ENCODE measurements at places on chromosomes 16 and 17. TPM values are rescaled to one million over a fixed set of nuclear protein-coding genes. Genes with fewer than 3 reads are reported as not detected.

The ATP5PD gene
- total RNA-seq, result 565 TPM

The TNFRSF13B gene
- not detected for total RNA-seq

The TBX4 gene
- 0.86 TPM for total RNA-seq

The MYH8 gene
- total RNA-seq, result not detected

The NOMO2 gene
- 217 TPM for total RNA-seq

- no peaks in the 10 kb centered on the region for H3K36me3 ChIP-seq
- H3K27me3 ChIP-seq, result no peaks in the 10 kb centered on the region
- no peak for DNase-seq
- H3K4me3 ChIP-seq, result no peak overlapping the region
- no peak overlapping the region for H3K27ac ChIP-seq
Observed at GRCh38 chr16:63876103-63876502, 1245.8 kb downstream of the CDH11 start.

- peak overlapping the region; percentile 68 for H3K27ac ChIP-seq
- H3K27me3 ChIP-seq, result no peaks in the 10 kb centered on the region
- H3K4me1 ChIP-seq, result peaks cover 73% of the 10 kb centered on the region
- H3K36me3 ChIP-seq, result no peaks in the 10 kb centered on the region
Observed at GRCh38 chr17:42389135-42389417, 834 bp upstream of the STAT3 start.

- H3K4me1 ChIP-seq, result peaks cover 94% of the 10 kb centered on the region
- no peaks in the 10 kb centered on the region for H3K36me3 ChIP-seq
- H3K4me3 ChIP-seq, result peak overlapping the region; percentile 39
- H3K27me3 ChIP-seq, result no peaks in the 10 kb centered on the region
- DNase-seq, result peak; percentile 15
Observed at GRCh38 chr17:57369509-57369945, 113.2 kb downstream of the MSI2 start.

DNA sequence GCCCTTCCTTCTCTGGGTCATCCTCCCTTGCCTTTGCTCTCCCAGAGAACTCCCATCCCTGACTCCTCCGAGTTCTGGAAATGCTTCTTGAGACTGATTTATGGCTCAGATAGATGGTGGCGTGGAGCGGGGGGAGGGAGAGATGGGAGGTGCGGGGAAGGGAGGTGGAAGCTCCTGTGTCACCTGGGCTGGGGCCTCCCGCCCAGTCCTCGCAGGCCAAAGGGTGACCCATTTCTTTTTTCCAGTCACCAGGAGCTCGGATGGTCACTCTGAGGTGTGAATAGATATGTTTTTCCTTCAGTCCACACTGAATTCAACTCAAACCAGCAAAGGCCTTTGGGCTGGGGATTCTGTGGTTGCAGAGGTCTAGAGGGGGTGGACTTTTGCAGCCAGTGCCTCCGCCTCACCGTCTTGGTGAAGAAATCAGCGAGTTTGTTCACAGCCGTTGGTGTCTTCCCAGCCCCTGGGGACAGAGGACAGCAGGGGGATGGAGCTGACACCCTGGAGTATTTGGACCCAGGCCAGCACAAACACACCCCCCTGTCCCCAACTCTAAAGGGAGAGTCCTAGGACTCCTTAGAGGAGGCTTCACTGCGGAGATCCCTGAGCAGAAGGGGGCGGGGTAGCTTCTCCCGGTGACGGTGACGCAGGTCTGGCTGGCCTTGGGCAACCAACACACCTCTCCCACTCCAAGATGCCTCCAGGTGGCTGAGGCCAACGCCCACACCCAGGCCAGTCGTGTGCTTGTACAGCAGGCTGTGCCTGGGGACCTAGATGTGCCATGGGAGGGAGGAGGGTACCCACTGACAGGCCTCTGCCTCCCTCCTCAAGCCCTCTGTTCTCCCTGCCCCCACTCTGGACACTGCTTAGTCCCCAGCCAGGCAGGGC, 80.6 kb downstream of the AMFR start:
- H3K27ac ChIP-seq, result no peak overlapping the region
- H3K27me3 ChIP-seq, result peaks cover 54% of the 10 kb centered on the region
- peak overlapping the region; percentile 51 for H3K4me3 ChIP-seq

GRCh38 chr16:81928975-81929374, 82.3 kb downstream of the SDR42E1 start:
- H3K27me3 ChIP-seq, result peaks cover 36% of the 10 kb centered on the region
- H3K27ac ChIP-seq, result no peak overlapping the region
- no peaks in the 10 kb centered on the region for H3K4me1 ChIP-seq
- no peak overlapping the region for H3K4me3 ChIP-seq
- no peaks in the 10 kb centered on the region for H3K36me3 ChIP-seq

GRCh38 chr17:56099649-56100048, 53.6 kb upstream of the ANKFN1 start:
- no peak overlapping the region for H3K4me3 ChIP-seq
- H3K36me3 ChIP-seq, result no peaks in the 10 kb centered on the region
- H3K4me1 ChIP-seq, result no peaks in the 10 kb centered on the region

- H3K27ac ChIP-seq, result peak overlapping the region; percentile 17
- peaks cover 65% of the 10 kb centered on the region for H3K4me1 ChIP-seq
- DNase-seq, result no peak
Observed at GRCh38 chr16:29676989-29677785, 1.8 kb upstream of the QPRT start.

DNA sequence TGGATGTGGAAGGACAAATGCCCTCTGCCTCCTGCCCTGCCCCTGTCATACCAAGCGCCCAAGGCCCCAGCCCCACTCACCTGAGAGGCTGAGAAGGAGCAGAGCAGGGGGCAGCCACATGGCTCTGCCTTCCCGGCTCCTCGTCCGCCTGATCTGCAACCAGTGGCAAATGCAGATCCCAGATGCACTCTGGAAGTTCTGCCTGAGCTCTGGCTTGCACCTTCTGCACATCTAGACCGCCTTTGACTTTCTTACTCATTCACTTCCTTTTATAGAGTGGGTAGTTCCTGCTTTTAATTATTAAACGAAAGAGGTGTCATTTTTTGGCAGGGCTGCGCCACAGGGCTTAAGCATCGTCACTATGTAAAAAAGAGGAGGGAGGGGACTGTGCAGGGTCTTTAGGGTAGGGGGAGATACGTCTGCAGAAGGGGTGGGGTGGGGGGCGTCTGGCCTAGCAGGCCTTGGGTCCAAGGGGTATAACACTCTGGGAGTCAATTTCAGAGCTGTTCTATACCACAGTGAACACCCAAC, at the start of gene CD300LB:
CD300LB (minus strand) TSS at position 245 of the 531 bp plus-strand sequence; CDS start at position 120, 125 bp downstream.
- no peaks in the 10 kb centered on the region for H3K4me1 ChIP-seq
- no peaks in the 10 kb centered on the region for H3K36me3 ChIP-seq
- DNase-seq, result no peak
- peaks cover 3% of the 10 kb centered on the region for H3K27me3 ChIP-seq
- no peak within 1 kb of the TSS for H3K4me3 ChIP-seq

DNA sequence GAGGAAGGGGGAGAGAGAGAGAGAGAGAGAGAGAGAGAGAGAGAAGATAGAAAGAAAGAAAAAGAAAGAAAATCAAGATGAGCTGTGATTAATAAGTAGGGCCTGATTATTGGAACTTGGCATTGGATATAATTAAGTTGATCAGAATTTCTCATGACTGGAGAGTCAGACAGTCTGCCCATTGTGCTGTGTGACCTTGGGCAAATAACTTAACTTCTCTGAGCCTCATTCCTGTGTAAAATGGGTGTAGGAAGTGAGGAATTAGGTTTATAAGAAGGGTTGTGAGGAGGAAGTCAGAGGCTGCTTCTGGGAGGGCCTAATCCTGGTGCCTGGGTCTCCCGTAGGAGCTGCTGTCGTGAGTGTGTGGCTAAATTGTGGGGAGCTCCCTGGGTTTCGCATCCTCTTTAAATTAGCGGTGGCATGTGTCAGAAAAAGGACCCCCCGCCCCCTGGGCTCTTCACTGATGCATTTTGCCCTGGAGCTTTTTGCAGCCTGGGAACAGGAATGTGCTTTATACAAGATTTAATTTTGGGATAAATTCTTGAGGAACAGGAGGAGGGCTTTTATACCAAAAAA, 76.0 kb downstream of the CMIP start:
- peaks cover 17% of the 10 kb centered on the region for H3K36me3 ChIP-seq
- H3K27ac ChIP-seq, result no peak overlapping the region
- H3K4me3 ChIP-seq, result no peak overlapping the region
- peaks cover 43% of the 10 kb centered on the region for H3K4me1 ChIP-seq
- no peak for DNase-seq
- H3K27me3 ChIP-seq, result no peaks in the 10 kb centered on the region

GRCh38 chr16:56932721-56933619, 1.0 kb downstream of the HERPUD1 start:
- peaks cover 55% of the 10 kb centered on the region for H3K4me1 ChIP-seq
- peak; percentile 94 for DNase-seq
- peak overlapping the region; percentile 80 for H3K27ac ChIP-seq
- H3K4me3 ChIP-seq, result peak overlapping the region; percentile 93

DNA sequence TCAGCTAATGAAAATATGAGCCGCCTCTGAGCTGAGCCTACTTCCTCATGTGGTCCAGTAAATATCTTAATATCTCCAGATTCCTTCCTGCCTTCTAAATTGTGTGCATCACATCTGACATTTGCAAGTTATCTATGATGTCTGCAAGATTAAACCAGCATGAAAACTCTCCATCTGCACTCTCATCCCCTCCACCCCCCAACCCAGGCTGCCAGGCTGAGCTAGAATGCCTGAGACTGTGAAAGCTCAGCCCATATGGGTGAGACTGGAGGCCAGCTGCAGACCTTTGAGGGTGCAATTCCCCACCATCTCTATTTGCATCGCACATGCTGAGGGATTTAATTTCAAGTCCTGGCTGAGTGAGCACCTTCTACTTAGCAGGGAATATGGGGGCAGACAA, 82.8 kb downstream of the ASIC2 start:
- no peak overlapping the region for H3K4me3 ChIP-seq
- no peak overlapping the region for H3K27ac ChIP-seq
- no peaks in the 10 kb centered on the region for H3K4me1 ChIP-seq
- no peak for DNase-seq

DNA sequence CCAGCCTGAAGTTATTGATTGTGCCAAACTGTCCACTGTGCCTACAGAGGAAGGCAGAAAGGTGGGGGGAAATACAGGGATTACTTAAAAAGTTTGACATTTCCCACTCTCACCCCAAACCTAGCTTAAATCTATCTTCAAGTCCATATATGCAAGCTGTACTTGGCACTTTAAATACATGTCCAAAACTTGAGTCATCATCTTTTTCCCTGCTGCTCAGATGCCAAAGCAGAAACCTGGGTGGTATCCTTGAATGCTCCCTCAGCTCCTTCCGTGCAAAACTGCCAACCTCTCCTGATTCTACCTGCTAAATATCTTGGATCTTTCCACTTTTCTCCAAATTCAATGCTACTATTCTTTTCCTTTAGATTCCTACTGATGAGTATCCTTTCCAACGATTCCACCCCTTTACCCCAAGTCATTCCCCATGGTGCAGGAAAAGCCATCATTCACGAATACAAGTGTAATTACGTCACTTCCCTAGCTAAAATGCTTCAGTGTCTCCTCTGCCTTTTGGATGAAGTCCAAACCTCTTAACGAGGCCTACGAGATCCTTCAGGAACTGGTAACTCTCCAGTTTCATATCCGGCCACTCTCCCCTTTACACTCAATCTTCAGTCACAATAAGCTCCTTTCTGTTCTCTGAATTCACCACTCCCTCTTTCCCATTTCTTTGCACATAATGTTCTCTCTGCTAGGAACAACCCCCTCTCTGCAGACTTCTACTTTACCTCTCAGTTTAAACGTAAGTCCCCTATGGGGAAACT, 9.3 kb downstream of the BECN1 start:
- no peaks in the 10 kb centered on the region for H3K27me3 ChIP-seq
- H3K4me1 ChIP-seq, result no peaks in the 10 kb centered on the region
- H3K36me3 ChIP-seq, result peaks cover 71% of the 10 kb centered on the region
- DNase-seq, result no peak

GRCh38 chr17:80817861-80818260, 173.8 kb upstream of the CHMP6 start:
- no peak for DNase-seq
- peaks cover 8% of the 10 kb centered on the region for H3K4me1 ChIP-seq
- H3K27ac ChIP-seq, result no peak overlapping the region
- no peaks in the 10 kb centered on the region for H3K27me3 ChIP-seq
- no peak overlapping the region for H3K4me3 ChIP-seq

GRCh38 chr16:15636392-15636873, 6.5 kb downstream of the MARF1 start:
- DNase-seq, result no peak
- H3K27me3 ChIP-seq, result no peaks in the 10 kb centered on the region
- no peak overlapping the region for H3K4me3 ChIP-seq

- no peak overlapping the region for H3K4me3 ChIP-seq
- H3K4me1 ChIP-seq, result no peaks in the 10 kb centered on the region
- peaks cover 82% of the 10 kb centered on the region for H3K27me3 ChIP-seq
- H3K36me3 ChIP-seq, result no peaks in the 10 kb centered on the region
- H3K27ac ChIP-seq, result no peak overlapping the region
Observed at GRCh38 chr16:87618216-87618615, 15.9 kb downstream of the JPH3 start.

DNA sequence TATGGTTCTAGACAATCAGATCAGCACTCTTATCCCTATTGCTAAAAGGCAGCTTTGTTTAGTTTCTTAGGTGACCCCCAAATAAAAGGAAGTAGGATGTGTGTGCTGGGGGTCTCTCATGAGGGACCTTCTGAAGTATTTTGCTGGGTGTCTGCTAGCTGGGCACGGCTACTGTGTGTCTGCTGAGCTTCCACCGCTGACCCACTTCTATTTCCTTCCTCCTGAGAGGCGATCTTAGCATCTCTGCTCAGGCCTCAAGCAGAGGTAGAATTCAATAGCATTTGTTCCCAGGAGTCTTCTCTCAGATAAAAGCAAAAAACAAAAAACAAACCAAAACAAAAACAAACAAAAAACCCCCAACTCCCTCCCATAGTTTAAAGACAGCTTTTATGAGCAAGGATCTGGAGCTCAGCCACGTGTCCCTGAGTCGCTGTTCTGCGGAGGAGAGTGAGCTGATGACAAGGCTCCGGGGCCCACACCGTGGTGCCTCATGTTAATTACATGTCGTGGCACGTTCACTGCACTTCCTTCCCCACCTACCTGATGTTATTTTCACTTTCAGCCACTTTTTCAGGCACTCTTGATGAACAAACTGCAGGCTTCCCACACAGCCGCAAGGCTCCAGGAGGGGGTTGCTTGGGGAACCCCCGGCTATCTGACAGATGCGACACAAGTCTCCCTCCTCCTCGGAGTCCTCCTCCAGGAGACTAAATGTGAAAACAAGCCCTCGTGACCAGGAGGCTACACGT, 83.5 kb downstream of the MARCHF10 start:
- peaks cover 25% of the 10 kb centered on the region for H3K27me3 ChIP-seq
- no peak overlapping the region for H3K27ac ChIP-seq
- H3K36me3 ChIP-seq, result no peaks in the 10 kb centered on the region
- H3K4me1 ChIP-seq, result 0 out of 2 replicates have a peak, but pooled peaks cover 6% of the 10 kb centered on the region
- no peak overlapping the region for H3K4me3 ChIP-seq

DNA sequence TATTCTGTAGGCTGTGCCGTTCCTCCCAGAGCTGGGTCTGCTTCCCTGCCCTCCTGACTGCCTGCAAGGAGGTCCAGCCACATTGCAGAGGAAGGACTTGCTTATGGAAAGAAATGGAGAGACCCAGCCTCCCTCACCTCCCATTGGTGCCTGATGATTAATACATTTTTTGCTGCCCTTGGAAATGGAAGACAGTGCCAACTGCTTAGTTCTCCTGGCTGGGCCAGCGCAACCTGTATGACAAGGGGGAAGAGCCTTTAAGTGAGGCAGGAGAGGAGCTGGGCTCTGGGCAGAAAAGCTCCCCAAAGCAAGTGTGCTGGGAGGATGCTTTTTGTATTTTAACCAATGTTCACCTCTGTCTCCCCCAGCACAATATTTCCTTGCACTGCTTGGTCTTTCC, 238.5 kb downstream of the SOX9 start:
- no peaks in the 10 kb centered on the region for H3K36me3 ChIP-seq
- H3K4me1 ChIP-seq, result peaks cover 51% of the 10 kb centered on the region
- H3K4me3 ChIP-seq, result no peak overlapping the region
- no peak for DNase-seq
- no peak overlapping the region for H3K27ac ChIP-seq
- H3K27me3 ChIP-seq, result no peaks in the 10 kb centered on the region

Data from HepG2 (cell line).